ENCODE measurements at places on chromosomes 1 and 21. TPM values are rescaled to one million over a fixed set of nuclear protein-coding genes. Genes with fewer than 3 reads are reported as not detected.

The GOLT1A gene
- total RNA-seq = 63.9 TPM

The ABCA4 gene
- total RNA-seq = 0.83 TPM

The DIO1 gene
- 39.4 TPM for total RNA-seq

The TRIM33 gene
- total RNA-seq = 13.7 TPM

The LY9 gene
- total RNA-seq = 0.18 TPM

The LRRC39 gene
- 0.33 TPM for total RNA-seq

The RAB42 gene
- total RNA-seq = 0.75 TPM

The DEPDC1 gene
- total RNA-seq = 0.25 TPM

The MYCL gene
- total RNA-seq = 14.7 TPM

The RORC gene
- 32.1 TPM for total RNA-seq

The TFAP2E gene
- 0.13 TPM for total RNA-seq

The DHX9 gene
- 32.1 TPM for total RNA-seq

The OR2L5 gene
- not detected for total RNA-seq

The UTS2 gene
- total RNA-seq = not detected

The SH2D5 gene
- 0.30 TPM for total RNA-seq

The FNDC5 gene
- total RNA-seq = 5.4 TPM

The EPHB2 gene
- 0.38 TPM for total RNA-seq

The GPX7 gene
- total RNA-seq = 2.1 TPM

The KRTAP21-1 gene
- total RNA-seq = not detected

The LRRC7 gene
- total RNA-seq = 0.33 TPM

The NPL gene
- total RNA-seq = 15.0 TPM
